ENCODE measurements at places on chromosomes 1 and 21. TPM values are rescaled to one million over a fixed set of nuclear protein-coding genes. Genes with fewer than 3 reads are reported as not detected.

RNF2 gene
- total RNA-seq = 31.1 TPM

GIPC2 gene
- total RNA-seq = 41.4 TPM

CFAP74 gene
- total RNA-seq = not detected

A3GALT2 gene
- 0.09 TPM for total RNA-seq

S100A14 gene
- total RNA-seq = 0.43 TPM

GPR37L1 gene
- total RNA-seq = not detected

TTC39A gene
- 3.0 TPM for total RNA-seq

RXFP4 gene
- total RNA-seq = not detected

OR6K2 gene
- total RNA-seq = not detected

THBS3 gene
- 13.2 TPM for total RNA-seq

EXTL2 gene
- total RNA-seq = 16.8 TPM

TRAF3IP3 gene
- total RNA-seq = not detected

HSPG2 gene
- 192 TPM for total RNA-seq

F13B gene
- not detected for total RNA-seq

SLAMF1 gene
- total RNA-seq = 0.43 TPM

KDM5B gene
- total RNA-seq = 50.5 TPM

COL6A1 gene
- total RNA-seq = 14.0 TPM

CCDC30 gene
- total RNA-seq = 0.69 TPM

TAS1R1 gene
- total RNA-seq = not detected

UMODL1 gene
- total RNA-seq = not detected

BOLA1 gene
- 7.8 TPM for total RNA-seq

UTP25 gene
- 4.7 TPM for total RNA-seq

C4BPB gene
- 0.65 TPM for total RNA-seq

DNALI1 gene
- 0.26 TPM for total RNA-seq

MCOLN3 gene
- total RNA-seq = under 0.01 TPM

DUSP10 gene
- total RNA-seq = 7.6 TPM

HES3 gene
- total RNA-seq = not detected

OR2G6 gene
- total RNA-seq = not detected

HRNR gene
- not detected for total RNA-seq

RUNX1 gene
- 0.26 TPM for total RNA-seq

FMN2 gene
- total RNA-seq = 0.98 TPM

KRTAP13-2 gene
- total RNA-seq = not detected

CXADR gene
- total RNA-seq = 71.3 TPM

ZNF695 gene
- 1.5 TPM for total RNA-seq

TBX15 gene
- 0.11 TPM for total RNA-seq

Data from dermis lymphatic vessel endothelial cell (primary cell).